ENCODE measurements at places on chromosomes 1 and 21.

- no peak for DNase-seq
Measured at GRCh38 chr1:175804561-175804960, 61.2 kb upstream of the TNR start.

DNA sequence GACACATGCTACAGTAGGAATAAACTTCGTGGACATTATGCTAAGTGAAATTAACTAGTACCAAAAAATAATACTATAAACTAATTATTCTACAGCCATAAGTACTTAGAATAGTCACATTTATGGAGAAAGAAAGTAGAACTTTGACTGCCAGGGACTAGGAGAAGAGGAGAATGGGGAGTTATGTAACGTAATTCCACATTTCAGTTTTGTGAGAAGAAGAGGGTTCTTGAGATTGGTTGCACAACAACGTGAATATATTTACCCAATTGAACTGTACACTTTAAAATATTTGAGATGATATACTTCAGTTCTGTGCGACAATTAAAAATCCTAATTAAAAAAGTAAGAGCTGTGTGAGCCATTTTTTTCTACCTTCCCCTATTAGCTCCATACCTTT is 1412.9 kb downstream of the PLA2G4A start:
- DNase-seq = no peak

DNA sequence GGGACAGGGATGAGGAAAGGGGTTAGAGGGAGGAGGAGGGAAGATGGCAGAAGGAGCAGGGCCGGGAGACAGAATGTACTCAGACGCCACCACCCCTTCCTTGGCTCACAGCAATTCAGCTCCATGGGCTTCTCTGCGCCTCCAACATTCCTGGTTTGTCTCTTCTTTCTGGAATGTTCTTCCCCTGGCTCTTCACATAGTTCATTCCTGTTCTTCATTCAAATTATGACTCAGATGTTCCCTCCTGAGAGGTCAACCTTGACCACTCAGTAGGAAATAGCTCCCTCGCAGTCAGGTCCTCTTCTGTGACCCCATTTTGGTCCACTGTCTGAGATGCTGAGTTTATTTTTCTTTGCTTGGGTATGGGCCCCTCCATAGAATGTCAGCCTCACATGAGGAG is 203.2 kb downstream of the C1orf94 start:
- DNase-seq = no peak

DNA sequence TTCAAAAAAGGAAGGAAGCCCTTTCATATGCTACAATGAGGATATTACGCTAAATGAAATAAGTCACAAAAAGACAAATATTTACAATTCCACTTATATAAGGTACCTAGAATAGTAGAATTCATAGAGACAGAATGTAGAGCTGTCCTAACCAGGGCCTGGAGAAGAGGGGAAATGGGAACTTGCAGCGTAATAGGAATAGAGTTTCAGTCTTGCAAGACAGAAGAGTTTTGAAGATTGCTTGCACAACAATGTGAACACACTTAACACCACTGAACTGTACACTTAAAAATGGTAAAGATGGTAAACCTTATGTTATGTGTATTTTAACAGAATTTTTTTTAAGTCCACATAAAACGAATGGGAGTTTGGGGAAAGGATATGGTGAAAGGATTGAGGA is 2.9 kb downstream of the CD1B start:
- peak; percentile 71 for DNase-seq

DNA sequence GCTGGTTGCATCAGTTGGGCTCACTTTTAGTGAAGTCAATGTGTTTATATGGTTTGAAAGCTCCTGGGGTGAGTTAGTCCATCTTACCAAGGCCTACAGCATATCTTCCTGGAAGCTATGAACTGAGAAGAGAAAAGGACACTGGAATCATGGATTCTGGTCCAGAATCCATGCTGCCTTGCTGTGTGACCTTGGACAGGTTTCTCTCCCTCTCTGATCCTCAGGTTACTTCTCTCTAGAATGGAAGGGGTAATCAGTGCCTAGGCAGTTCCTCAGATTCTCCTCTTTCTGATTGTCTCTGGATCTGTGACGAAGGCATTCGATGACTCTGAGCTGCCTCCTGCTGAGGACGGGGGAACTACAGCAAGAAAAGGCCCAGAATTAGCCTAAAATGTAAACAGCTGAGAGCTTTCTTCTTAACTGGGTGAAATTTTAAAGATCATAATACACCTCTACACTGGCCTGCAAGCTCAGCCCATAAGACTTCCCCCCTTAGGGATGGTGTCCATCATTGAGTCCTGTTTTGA is 425.0 kb upstream of the VAMP3 start:
- no peak for DNase-seq

DNA sequence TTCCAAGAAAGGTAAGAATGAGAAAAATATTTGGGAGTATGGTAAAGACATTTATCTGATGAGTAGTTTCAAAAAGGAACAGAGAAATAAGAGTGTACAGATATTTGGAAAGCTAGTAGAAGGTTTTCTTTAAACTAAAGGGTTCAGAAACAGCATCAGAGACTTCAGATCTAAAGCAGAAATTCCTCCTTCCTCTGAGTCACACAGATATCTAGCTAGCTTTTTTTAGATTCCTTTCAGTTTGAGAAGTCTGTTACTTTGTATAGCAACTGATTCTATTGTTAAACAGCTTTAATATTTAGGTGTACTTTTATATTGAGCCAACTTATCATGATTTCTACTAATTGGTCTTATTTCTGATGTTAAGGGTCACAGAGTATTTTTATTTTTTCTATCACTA is 4.7 kb downstream of the AMY2B start:
- no peak for DNase-seq

- DNase-seq = no peak
Measured at GRCh38 chr1:56547473-56547872, 31.9 kb downstream of the PLPP3 start.

GRCh38 chr1:109158433-109158832 is 44.5 kb downstream of the ELAPOR1 start:
- DNase-seq = no peak

DNA sequence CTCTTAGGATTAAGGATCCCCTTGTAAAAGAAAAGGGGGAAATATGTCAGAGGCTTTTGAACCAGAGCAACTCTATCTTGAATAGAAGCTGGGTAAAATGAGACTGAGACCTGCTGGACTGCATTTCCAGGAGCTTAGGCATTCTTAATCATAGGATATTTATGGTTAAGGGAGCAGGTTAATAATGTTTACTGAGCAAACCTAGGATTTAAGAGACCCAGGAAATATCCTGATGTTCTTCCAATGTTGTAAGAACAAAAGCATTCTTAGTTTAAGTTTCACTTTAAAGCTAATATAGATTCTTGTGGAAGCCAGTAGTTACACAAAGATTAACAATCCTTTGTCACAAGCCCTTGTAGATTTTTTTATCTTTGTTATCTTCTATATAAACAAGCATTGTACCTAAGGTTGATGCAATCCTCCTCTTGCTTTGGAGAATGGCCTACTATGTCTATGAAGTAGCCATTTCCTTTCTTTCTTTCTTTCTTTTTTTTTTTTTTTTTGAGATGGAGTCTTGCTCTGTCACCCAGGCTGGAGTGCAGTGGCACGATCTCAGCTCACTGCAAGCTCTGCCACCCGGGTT is 570.2 kb upstream of the BEND5 start:
- DNase-seq = no peak

DNA sequence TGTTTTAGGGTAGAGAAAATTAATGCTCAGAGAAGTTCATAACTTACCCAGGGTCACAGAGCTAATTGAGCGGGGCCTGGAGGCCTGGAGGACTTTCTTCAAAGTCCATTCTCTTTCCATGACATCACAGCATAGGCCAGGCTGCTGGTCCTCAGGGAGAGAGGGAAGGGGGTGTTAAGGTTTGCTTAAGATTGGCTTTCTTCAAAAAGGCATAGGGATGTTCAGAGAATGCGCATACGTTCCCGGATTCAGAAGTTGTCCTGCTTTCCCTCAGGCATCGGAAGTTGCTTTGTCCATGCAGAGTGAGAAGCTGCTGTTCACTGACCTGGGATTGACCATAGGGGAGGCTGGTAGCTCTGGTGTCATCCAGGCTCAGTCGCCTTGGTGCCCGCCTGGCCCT is 25.0 kb downstream of the RASSF5 start:
- DNase-seq = no peak

- DNase-seq = no peak
Measured at GRCh38 chr1:237875291-237875690, 15.4 kb downstream of the ZP4 start.

- peak; percentile 76 for DNase-seq
Measured at GRCh38 chr1:150621497-150622302, 7.7 kb downstream of the ENSA start.

DNA sequence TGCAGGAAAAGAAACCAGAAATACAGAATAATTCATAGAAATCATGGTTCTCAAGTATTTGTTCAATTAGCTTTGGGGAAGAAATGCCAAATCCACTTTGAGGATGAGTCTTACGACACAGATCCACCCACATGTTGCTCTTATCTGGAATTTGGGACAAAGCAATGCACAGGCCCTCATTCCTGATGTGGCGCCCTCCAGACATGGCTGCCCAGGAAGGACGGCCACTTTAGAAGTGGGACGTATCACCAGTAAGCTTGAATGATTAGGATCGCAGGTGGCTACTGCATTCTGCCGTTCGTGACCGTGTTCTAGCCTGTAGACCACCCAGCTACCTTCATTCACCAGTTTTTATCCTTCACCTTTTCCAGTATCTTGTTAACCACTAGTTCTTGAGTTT is 20.1 kb upstream of the NCMAP start:
- DNase-seq = no peak

DNA sequence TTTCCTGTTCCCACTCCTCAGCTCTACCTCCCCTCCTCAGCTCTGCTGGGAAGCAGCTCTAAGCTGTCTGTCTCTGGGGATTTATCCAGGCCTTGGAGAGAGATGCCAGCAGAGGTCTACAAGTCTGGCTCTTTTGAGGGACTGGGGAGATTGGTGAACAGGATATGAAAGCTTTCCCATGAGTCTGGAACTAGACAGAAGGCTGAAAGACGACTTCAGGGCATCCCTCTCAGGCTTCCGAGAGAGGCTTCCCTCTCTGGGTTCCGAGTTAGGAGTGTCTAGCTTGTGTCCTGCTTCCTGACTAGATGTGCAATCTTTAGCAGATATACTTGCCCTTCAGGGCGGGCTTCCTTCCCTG is 733 bp downstream of the TMEM35B start:
- no peak for DNase-seq

GRCh38 chr1:235415008-235415904 is 48.0 kb downstream of the TBCE start:
- peak; percentile 71 for DNase-seq

DNA sequence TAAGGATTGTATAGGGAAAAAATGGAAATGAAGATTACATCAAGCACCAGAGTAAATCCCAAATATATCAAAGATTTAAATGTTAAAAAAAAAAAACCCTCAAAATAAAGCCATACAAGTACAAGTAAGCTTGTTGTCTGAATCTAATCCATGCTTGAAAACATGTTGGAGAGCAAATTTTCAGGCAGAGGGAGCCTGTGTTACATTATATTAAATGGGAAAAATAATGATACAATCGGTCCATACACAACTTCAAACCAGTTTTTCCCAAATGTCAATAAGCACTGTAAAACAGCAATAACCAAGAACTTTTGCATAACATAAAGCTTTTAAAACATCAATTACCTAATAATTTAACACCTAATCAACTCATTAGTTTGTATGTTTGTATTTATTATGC is 949.4 kb upstream of the ADGRL4 start:
- DNase-seq = no peak

GRCh38 chr1:29398431-29398830 is 162.1 kb downstream of the PTPRU start:
- DNase-seq = no peak

GRCh38 chr1:117150316-117150715 is 28.8 kb upstream of the TRIM45 start:
- DNase-seq = no peak

DNA sequence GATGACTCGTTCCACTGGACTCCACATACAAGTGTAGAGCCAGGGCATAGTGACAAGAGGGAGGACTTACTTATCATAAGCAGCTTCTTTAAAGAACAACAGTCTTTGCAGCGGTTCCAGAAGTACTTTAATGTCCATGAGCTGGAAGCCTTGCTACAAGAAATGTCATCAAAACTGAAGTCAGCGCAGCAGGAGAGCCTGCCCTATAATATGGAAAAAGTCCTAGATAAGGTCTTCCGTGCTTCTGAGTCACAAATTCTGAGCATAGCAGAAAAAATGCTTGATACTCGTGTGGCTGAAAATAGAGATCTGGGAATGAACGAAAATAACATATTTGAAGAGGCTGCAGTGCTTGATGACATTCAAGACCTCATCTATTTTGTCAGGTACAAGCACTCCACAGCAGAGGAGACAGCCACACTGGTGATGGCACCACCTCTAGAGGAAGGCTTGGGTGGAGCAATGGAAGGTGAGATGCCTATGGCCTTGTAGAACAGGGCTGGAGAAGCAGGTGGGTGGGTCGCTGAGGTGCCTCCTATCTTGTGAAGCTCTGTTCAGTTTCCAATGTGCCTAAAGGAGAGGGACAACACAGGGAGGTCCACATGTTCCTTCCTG is 12.1 kb downstream of the MIA3 start:
- no peak for DNase-seq

GRCh38 chr21:16195538-16195910 is 465.7 kb downstream of the USP25 start:
- peak; percentile 47 for DNase-seq

DNA sequence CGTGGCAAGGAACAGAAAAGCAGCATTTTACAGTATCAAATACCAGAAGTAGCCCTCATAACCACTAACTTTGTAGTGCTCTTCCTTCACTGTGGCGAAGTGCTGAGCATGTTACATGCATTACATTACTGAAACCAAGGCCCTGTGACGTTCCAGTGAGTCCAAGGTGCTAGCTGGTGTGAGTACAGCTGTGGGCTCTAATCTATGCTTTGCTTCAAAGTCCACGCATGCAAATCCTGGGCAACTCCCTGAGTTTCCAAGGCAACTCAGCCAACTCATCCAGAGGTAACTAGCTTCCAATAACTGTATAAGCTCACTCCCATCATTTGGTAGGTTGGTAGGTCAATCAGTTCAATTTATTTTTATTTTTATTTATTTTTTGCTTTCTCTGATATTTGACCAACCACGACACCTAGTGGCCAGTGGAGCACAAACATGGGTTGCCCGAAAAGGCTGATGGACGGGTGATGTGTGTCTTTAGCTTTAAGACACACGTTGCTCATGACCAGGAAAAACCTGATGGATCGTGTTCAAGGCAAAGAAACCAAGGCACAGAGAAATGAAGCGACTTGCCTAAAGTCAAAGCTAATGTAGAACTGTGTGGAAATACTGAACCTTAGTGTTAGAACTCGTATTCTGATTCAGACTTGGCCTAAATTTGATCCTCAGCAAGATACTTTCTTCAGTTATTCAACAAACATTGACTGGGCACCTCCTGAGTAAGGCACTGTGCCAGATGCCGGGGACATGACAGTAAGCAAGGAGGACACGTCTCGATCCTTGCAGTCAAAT is 73.0 kb downstream of the GNG12 start:
- DNase-seq = peak; percentile 75

GRCh38 chr1:156407344-156407743 is 38.3 kb downstream of the RHBG start:
- DNase-seq = no peak

- DNase-seq = no peak
Measured at GRCh38 chr1:212471891-212472675, 39.4 kb downstream of the NENF start.

GRCh38 chr1:37811027-37811655 is 3.1 kb upstream of the YRDC start:
- DNase-seq = peak; percentile 84

- no peak for DNase-seq
Measured at GRCh38 chr1:233168384-233168783, 127.1 kb downstream of the PCNX2 start.

Measured in suppressor macrophage treated with lipopolysaccharide for 4 hours (primary cell).